ENCODE measurements at places on chromosomes 13 and 19.

- DNase-seq, result no peak
Observed at GRCh38 chr13:106526738-106527444, 8.6 kb downstream of the EFNB2 start.

GRCh38 chr13:91369441-91369831 is 21.9 kb downstream of the MIR17HG start:
- no peak for DNase-seq

DNA sequence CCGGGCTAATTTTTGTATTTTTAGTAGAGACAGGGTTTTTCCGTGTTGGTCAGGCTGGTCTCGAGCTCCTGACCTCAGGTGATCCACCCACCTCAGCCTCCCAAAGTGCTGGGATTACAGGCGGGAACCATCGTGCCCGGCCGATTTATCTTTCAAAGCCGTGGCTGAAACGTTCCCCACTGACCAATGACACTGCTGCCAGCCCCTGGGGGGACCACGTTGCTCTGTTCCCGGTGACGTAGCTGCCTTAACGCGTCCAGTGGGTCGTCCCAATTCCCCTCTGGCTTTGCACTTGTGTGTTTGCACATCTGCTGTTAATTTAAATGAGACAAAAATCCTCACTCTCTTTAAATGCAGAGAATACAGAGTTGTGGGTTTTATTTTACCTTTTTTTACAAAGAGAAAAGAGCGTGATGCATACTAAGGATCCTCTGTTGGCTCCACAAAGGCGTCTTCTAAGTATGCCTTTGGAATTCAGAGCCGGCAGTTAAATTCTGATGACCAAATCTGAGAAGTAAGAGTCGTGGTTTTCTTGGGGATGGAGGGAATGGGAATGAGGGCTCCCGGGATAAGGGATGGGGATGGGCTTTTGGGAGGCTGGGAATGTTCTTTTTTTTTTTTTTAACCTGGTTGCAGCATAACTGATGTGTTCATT is 18.6 kb upstream of the LMTK3 start:
- no peak for DNase-seq

DNA sequence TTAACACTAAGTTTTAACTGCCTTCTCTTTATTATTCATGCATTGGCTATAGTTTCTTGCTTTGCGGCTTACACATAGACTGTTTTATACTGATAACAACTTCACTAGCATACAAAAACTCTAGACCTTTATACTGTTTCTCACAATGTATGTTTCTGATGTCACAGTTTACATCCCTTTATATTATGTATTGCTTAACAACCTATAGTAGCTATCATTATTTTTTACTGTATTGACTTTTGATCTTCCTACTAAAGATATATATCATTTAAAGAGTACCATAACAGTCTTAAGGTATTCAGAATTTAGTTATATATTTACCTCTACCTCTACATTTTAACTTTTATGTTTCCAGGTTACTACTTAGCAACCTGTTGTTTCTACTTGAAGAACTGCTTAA is 543.3 kb upstream of the ARGLU1 start:
- no peak for DNase-seq

- DNase-seq, result no peak
Observed at GRCh38 chr13:108496362-108497210, 132.8 kb upstream of the MYO16 start.
